ENCODE measurements at places on chromosomes 4 and X.

DNA sequence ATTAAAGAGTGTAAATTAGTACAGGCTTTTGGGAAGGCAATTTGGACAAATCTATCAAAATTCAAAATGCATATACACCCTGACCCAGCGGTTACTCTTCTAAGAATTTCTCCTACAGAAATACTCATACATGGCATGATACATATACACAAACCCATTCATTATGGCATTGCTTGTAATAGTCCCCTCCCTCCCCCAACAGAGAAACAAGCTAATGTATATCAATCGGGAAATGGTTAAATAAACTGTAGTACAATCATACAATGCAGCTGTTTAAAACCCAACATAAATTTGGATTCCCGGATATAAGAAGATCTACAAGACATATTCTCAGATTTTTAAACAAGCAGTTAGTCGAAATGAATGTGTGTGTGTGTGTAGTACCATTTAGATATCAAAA lies 808 bp downstream of the HUWE1 start:
- DNase-seq: no peak

- DNase-seq: no peak
Observed at GRCh38 chr4:17578482-17578891, 1.5 kb downstream of the LAP3 start.

DNA sequence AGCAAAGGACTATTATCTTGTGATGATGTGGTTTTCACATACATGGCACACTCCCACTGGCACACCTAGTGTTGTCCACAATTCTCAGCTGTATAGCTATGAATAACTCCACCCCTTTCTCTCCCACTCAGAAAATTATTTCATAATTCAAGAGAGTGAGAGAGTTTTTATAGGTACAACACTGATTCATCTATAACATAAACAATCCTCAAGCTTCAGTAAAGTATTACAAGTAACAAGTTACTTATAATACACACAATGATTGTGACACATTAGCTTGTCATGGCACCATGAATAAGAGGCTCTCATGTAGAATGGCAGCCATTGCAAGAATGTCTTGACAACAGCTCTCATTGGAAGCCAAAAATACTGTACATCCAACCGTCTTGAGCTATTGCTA lies 43.9 kb downstream of the RAB40A start:
- DNase-seq: no peak

DNA sequence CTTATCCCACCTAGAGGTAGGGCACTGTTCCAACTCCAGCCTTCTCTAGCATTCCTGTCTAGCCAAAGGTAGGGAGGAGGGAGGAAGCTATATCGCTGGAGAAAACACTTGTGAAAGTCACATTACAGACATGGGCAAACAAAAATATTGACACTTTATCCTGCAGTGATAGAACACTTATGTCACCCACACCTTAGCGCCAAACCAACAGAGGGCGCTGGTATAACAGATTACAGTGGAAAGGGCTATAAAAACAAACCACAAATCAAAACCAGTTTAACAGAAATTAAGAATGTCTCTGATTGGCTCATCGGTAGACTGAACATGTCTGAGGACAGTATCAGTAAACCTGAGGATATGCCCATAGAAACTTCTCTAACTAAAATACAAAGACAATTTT lies 451.3 kb downstream of the TLL1 start:
- no peak for DNase-seq

DNA sequence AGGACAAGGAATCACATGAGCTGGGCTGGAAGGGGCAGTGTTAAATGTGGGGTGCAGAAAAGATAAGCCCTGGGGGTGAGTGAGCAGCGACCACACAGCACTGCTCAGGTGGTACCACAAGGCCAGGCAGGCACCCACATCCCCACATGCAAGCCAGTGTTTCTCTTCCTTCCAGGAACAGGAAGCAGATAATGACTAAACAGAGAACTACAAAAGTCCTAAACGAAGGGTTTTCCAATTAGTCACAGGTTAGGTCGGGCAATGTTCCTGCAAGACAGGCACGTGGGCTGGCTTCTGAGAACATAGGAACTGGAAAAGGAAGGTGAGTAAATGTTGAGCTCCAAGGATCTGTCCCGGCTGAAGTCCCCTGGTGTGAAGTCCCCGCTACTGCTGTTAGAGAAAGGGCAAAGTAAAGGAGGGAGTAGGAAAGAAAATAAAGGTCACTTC lies 19.5 kb downstream of the RELL1 start:
- no peak for DNase-seq

GRCh38 chr4:38367642-38368174 lies 296.3 kb upstream of the KLF3 start:
- no peak for DNase-seq

- no peak for DNase-seq
Observed at GRCh38 chr4:38614231-38614630, 49.8 kb upstream of the KLF3 start.

GRCh38 chrX:110322603-110323002 lies 4.7 kb upstream of the AMMECR1 start:
- DNase-seq: no peak

- no peak for DNase-seq
Observed at GRCh38 chrX:12581546-12581945, 209.7 kb upstream of the PRPS2 start.

GRCh38 chr4:155842080-155842479 lies 24.0 kb downstream of the ASIC5 start:
- DNase-seq: no peak

DNA sequence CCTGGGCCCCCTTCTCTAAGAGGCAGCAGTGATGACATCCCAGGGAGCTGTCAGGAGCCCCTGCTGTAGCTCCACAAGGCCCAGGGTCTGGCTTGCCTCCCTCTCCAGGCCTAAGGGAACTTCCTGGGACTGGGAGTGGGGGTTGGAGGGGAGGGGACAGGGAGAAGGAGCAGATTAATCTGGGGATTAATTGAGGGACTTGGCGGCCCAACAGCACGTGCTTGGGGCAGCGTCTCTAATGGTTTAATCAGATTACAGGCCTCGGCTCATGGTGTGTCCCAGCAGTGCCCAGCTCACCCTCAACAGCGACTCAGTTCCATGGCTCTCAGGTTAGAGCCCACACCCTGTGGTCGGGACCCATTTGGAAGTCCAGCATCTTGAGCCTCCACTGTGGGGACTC lies 47.9 kb downstream of the EFNB1 start:
- DNase-seq: no peak

DNA sequence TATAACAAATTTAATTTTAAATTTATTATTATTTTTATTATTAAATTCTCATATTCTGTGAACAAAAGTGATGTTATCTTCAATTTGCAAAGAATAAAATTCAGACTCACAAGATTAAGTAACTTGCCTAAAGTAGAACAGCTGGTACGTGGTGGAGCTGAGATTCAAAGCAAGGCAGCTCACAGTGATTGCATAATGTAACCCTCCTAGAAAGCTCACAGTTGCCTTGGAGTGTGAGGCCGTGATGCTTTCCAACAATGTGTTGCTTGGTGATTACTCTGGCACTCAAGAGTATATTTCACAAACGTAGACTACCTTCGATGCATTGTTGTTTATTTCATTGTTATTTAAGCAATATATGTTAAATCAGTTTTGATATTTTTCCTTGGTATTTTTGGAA lies 1039.2 kb upstream of the PABPC4L start:
- DNase-seq: no peak

DNA sequence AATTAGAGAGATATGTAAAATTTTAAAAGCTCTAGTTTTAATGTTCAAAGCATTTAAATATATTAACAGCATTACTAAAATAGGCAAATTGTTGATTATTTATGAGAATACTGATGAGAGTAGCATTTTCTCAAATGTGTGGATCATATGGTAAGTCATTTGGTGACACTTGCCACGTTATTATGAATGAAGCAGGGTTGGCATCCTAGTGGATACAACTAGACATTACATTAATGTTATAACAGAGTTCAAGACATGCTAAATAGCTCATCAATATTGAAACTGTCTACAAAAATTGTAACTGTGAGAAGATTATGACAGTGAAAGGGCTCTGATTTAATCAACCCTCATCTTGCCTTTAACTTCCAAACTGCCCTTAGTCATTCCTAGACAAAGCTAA lies 171.1 kb downstream of the PDGFC start:
- no peak for DNase-seq

- DNase-seq: no peak
Observed at GRCh38 chrX:78375894-78376293, 48.5 kb upstream of the CYSLTR1 start.

DNA sequence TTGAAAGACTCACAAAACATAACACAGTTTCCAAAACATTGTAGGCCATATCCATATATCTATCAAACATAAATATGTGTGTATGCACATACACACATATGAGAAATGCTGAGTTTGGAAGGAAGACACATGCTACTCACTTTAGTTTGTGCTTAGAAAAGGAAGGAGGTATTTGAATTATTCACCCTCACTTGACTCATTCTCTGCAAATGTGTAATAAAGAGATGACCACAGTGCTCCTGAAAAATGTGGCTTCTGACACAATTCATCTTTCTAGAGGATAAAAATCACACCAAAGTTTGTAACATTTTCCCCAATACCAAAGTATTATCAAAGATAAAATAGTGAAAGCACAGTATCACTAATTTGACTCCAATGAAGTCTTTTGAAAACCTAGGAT lies 950.1 kb downstream of the FAT4 start:
- no peak for DNase-seq

DNA sequence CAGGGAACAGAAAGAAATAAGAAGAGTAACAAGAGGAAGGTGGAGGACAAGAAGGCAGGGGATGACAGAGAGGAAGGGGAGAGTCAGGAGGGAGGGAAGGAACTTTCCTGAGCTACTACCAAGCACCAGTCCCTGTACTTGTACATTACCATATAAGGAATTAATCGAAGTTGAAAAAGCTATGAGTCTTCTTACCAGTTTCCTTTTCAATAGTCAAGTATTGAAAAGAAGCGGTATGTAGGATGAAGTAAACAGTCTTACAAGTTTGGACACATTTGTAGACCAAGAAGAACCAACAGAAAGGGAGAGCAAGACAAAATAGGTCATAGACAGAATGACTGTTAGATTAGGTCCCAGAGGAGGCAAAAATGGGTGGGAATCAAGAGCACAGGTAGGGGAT lies 629.7 kb upstream of the DIPK2B start:
- no peak for DNase-seq

GRCh38 chr4:29588617-29589016 lies 1131.6 kb upstream of the PCDH7 start:
- DNase-seq: no peak

DNA sequence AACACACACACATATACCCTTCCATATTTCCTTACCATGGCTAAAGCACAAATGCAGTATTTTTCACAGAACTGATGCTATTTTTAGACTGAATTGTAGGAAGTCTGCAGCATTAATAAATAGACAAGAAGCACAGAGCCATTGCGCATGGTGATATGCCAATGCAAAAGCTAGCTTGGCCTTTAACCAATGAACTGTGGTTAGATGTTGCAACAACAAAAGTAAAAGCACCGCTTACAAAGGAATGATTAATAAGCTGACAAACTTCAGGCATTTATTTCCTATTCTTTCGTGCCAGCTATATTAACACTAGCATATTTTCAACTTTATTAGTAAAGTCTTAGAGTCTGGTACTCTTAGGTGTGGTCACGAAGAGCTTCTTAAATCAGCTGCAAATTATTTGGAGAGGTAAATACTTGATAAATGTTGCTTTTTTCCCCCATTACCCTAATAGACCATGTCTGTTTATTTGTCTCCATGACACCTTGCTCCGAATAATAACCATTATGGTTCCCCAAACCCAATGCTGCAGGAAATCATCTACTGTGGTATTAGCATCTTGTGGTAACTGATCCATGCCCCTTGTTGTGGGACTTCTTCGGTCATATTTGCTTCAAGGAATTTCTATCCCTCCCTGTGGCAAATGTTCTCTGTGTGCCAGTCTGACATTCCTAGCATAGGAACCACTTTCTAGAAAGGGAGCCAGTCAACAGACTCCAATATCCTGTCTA lies 306.1 kb upstream of the TAPT1 start:
- no peak for DNase-seq

DNA sequence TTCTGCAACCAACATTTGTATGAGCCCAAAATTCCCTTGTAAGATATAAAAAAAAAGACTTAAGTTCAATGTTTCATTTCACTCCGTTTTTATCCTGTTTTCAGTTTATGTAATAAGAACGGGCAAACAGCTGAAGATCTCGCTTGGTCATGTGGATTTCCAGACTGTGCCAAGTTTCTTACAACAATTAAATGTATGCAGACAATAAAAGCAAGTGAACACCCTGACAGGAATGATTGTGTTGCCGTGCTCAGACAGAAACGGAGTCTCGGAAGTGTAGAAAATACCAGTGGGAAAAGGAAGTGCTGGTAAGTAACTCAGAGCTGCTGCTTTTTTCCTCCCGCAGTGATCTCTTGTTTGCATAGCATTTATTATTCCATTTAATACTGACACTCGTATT lies 2.8 kb downstream of the ANKRD37 start:
- no peak for DNase-seq
